SJSA1 (cell line): ENCODE measurements at places on chromosomes 4 and X. TPM values are rescaled to one million over a fixed set of nuclear protein-coding genes. Genes with fewer than 3 reads are reported as not detected.

DNA sequence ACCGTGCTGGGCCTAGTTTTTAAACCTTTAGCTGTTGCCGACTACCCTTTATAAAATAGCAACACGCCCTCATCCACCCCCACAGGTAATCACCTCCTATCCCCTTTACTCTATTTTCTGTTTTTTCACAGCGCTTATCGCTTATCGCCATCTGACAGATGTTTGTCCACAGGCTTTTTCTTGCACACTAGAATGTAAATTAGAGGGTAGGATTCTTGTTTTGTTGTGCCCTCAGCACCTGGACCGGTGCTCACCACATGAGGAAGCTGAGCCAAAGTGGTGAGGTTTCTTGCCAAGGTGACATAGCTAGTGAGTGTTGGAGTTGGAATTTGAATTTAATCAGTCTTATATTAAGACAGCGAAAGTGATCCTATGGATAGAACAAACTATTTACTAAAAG, 2.9 kb upstream of the RBBP7 start:
- DNase-seq = no peak

GRCh38 chr4:2942037-2942531, 21.1 kb downstream of the NOP14 start:
- no peak for DNase-seq

DNA sequence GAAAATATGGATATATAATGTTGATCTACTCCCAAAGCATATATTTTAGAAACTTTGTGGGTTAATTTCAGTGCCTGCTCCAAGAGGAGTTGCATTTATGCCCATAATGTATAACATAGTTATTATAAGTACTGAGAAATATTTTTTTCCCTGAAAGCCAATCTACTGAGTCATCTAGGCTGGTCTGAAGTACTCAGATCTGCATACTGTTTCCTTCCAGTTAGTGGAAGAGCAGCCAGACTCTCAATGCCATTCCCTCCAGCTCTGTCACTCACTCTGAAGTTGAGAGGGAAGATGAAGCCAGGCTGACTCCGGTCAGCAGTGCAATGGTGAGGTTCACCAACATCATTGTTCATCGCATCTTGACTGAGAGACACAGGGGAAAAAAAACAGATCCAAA, 505.1 kb downstream of the PPARGC1A start:
- no peak for DNase-seq

DNA sequence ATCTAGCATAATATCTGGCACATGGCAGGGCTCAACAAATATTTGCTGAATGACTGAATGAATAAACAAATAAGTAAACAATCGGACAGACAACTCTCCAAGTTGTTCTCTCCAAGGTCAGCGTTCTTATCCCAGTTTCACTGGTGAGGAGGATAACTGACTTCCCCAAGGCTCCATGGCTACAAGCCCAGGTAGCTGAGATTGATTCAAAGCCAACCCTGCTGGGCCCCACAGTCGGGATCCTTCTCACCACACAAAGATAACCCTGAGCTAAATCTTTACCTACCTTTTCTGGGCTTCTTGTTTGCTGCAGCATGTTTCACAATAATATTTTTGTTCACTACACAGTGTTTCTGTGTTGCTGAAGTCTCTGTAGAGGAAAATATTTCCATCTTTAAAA, 54.9 kb downstream of the USP46 start:
- DNase-seq = no peak

GRCh38 chrX:123884809-123885408, 25.1 kb downstream of the XIAP start:
- DNase-seq = peak; percentile 6

GRCh38 chrX:133985164-133985966, at the start of gene GPC3:
TSS of gene GPC3 (minus strand) at chrX:133985594.
- DNase-seq = no peak

GRCh38 chr4:166655705-166656104, 578.6 kb downstream of the SPOCK3 start:
- DNase-seq = no peak

DNA sequence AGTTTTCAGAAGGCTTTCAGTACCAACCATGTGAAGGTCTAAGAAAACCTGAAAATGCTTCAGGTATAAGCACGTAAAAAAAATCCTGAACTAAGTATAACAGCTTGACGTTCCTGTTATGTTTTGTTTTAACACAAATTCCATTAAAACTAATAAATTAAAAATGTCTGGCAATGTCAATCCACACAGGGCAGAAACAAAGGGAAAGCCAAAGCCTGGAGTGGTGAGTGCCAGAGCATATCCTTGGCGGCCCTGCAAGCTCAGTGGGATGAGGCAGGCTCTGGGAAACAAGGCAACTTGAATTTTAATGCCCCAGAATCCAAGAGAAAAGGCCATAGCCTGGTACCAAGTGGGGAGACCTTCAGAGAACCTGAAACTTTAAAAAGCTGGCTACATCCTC, 78.2 kb downstream of the EPHA5 start:
- DNase-seq = no peak

DNA sequence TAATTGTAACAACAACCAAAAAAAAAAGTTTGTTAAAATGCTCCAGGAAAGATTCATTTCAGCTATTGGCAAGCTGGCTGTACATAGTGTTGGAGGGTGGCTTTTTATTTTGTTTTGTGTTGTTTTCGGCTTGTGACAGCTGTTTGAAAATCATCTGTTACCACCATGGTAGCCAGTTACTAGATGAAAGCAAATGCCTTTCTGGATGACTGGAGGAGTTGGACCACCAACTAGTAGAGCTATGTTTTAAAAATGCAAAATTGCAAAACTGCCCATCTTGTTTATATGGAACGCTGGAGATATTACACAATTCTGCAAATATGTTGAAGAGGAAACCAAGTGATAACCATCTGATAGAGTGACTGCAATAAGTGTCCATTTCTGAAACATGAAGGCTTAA, 53.2 kb upstream of the TNIP3 start:
- no peak for DNase-seq

DNA sequence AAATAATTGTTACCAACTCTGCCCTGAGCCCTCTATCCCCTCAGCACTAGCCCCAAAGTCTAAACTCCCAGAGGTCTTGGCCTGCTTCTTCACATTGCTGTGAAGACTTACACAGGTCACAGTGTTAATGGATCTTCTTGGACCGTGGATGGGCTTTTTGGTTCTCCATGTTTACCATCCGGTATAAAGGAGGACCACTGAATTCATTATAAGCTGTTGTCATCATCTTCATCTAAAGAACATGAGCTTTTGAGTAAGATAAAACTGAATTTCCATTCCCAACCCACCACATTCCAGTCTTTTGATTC, 8.5 kb downstream of the NUDT11 start:
- DNase-seq = peak; percentile 6

DNA sequence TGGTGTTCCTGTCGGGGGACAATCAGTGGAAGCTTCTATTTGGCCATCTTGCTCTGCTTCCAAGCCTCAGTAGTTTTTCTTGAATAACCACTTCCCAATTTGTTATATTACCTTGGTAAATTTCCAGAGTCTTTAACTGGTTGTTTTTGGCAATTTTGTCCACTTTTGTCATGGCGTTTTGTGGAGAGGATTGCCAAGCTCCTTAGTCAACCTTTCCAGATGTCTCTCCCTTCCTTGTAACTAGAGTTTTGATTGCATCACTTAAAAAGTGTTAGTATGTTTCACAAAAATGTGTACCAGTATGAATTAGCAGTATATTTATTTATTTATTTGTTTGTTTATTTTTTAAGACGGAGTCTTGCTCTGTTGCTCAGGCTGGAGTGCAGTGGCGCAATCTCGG, 15.8 kb upstream of the UXT start:
- no peak for DNase-seq

DNA sequence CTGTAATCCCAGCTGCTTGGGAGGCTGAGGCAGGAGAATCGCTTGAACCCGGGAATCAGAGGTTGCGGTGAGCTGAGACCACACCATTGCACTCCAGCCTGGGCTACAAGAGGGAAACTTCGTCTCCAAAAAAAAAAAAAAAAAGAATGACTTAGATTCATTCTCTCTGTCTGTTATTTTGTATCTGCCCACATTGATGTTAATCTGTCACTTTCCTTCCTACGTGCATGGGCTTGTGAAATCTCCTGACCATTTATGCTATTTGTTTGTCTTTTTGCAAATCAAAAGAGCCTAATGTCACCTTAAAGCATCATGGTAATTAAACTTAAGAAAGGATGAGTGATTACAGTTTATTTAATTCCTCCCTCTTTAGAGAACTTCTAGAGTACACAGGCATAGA, 27.4 kb downstream of the GAB1 start:
- no peak for DNase-seq

DNA sequence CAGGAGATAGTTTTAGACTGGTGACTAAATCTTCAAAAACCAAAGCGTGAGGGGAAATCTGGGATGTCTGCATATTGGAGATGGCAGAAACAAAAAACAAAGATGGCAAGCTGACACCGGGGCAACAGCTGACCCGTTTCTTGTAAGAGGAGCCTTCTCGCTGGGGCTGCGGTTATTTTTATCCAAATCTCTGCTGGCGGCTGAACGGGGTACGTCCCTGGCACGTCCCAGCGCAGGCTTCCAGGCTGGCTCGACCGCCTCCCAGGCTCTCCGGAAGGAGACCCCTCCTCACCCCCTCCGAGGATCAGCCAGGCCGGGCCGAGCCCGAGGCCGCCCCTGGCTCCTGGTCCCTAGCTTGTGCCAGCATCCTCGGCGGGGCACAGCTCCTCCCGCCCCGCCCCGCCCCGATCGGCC, 403 bp downstream of the SGCB start:
- DNase-seq = peak; percentile 47

Gene PNMA3
- total RNA-seq = not detected in 2 replicates

Gene GLOD5
- not detected in 2 replicates for total RNA-seq

Gene EMCN
- not detected in 2 replicates for total RNA-seq

Gene CCKAR
- not detected in 2 replicates for total RNA-seq

Gene UCP1
- not detected in 2 replicates for total RNA-seq
